NCI-H1048 (cell line): ENCODE measurements at places on chromosomes 6 and 20.

GRCh38 chr6:33623895-33624381 is 2.8 kb downstream of the ITPR3 start:
- DNase-seq: no peak

DNA sequence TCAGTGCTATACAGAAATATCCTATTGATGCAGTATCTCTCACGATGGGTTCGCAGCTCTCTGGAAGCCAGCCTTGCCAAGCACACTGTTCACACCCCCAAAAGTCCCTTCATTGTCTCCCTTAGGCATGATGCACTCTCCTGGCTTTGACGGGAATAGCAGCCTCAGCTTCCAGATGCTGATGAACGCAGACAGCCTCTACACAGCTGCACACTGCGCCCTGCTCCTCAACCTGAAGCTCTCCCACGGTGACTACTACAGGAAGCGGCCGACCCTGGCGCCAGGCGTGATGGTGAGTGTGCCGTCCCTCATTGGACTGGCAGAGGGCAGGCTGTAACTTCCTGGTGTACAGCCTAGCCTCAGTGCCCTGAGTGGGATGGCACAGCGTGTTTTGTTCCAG is 60.0 kb upstream of the PBOV1 start:
- no peak for DNase-seq

- no peak for DNase-seq
These were observed 5.5 kb downstream of the UBR2 start for GRCh38 chr6:42569102-42570028.

- DNase-seq: no peak
These were observed 1285.8 kb upstream of the CITED2 start for GRCh38 chr6:140660295-140660694.

DNA sequence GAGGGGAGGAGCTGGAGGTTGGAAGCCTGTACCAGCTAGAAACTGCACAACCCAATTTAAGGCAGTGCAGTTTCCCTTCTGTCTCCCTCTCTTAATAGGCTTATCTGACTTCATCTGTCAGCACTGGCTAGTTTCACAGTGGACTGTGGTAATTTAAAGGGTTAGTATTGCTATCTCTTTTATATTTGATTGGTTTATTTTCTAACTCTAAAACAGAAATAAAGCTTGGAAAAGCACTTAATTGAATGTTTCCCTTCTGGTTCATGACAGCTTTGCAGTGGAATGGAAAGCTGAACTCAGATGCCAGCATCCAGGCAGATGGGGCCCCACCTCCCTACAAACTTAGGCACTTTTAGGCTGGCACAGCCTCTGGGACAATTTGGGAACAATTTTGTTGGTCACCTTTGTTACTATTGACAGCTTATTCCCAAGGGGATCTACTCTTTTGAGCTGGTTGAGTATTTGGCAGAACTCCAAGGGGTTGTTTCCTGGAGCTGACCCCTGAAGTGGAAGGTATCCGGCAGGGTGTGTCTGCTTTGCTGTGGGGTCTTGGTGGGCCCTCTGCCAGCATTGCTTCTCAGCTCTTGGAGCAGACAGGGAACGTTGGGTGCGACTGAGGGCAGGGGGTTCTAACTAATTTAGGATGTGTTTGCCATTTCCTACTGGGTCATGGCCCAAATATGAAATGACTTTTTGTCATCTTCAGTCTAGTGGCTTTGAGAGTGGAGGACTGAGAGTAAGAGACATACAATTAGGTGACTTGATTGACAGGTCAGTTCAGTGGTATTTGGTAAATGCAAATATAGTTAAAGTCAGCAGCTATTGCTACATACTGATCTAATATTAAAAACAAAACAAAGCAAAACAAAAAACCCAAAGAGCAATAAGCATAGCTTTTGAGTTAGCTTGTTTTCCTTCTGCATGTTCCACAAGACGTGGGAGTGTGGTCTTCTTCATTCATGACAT is 9.3 kb downstream of the SH3BGRL2 start:
- no peak for DNase-seq

GRCh38 chr6:136901212-136901784 is 20.8 kb upstream of the SLC35D3 start:
- DNase-seq: no peak

- DNase-seq: no peak
These were observed 38.1 kb upstream of the BMP5 start for GRCh38 chr6:55913228-55914195.

DNA sequence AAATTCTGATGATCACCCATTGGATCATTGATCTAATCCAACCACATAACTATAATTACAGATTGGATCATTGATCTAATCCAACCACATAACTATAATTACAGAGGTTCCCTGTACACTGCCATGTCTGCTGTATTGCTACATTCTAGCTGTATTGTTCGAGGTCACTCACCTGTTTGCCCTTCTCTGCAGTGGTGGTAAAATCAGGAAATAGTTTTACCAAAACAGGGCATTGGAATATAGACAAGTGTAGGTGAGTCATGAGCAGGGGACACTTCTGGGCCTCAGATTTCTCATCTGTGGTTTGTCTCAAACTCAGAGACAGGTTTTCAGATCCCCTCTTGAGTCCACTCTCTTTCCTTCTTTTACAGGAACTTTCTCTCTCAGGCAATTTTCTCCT is 9.0 kb upstream of the AFDN start:
- no peak for DNase-seq

DNA sequence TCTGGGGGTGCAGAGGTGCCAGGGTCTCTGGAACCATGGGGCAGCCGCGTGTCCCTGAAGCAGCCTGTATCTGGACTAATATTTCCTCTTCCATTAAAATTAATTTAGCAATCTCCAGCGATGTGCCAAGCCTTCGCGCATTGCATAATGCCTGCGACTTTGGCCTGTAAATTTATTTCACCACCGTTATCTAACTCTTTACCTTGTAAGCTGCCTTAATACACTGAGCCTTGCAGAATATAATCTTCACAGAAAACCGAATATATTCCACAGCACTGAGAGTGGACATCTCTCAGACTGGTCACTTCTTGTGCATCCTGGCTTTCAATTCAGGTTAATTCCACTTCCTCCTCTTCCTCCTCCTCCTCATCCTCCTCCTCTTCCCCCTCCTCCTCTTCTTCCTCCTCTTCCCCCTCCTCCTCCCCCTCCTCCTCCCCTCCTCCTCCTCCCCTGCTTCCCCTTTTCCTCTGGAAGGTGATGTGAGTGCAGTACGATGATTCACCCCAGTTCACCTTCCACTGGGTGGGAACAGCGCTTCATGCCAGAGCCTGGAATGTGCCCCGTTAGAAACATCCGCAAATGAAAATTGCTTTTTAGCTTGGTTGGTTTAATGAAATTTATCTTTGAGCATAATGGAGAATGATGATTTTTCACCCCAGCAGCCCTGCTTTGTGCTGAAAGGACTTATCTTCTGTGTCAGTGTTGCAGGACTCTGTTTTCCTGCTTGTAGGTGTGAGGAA is 101.4 kb downstream of the CDH4 start:
- DNase-seq: no peak

- no peak for DNase-seq
These were observed 1.1 kb upstream of the MBOAT1 start for GRCh38 chr6:20213271-20213798.

GRCh38 chr6:149990212-149990660 is 26.5 kb downstream of the ULBP1 start:
- DNase-seq: no peak

- DNase-seq: peak; percentile 22
These were observed 81.6 kb downstream of the NCOA7 start for GRCh38 chr6:125872259-125872921.

DNA sequence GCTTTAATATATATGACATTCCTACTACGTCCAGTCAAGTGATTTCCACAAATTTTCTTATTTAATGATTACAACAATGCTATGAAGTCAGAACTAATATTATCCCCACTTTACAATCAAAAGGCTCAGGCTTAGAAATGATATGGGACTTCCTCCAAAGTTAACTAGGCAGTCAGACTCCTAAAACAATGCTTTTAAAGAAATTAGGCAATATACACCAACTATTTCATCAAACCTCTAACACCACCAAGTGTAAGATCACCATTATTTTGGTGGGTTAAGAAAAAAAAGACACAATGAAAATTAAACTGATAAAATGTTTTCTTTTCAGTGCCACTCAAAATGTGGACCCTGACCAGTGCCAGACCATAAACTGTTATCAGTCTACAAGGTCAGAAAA is 256.1 kb upstream of the RUNX2 start:
- DNase-seq: no peak

GRCh38 chr6:35015996-35016395 is 125.1 kb downstream of the TCP11 start:
- no peak for DNase-seq

- DNase-seq: no peak
These were observed 19.0 kb downstream of the CTCFL start for GRCh38 chr20:57505979-57506378.

GRCh38 chr6:34317172-34317477 is 68.3 kb upstream of the SMIM29 start:
- no peak for DNase-seq

DNA sequence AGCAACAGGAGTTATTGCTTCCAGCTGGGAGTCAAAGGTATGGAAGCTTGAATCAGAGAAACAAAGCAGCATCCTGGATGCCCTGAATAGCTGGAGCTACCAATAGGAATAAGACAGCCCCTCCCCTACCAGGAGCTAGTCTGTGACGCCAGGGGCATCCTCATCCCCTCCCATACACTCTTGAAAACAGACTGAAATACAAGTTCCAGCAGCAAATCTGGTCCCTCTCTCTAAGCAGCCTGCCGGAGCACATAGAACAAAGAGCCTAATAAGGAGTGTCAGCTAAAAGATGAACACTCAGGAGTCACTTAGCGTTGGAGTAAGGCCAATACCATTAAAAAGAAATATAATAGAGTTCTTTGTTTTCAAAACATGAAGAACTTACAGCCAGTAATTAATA is 25.6 kb downstream of the FILIP1 start:
- DNase-seq: no peak

GRCh38 chr20:24964506-24964840 is 15.4 kb downstream of the CST7 start:
- DNase-seq: no peak

GRCh38 chr20:38447251-38447661 is 12.1 kb upstream of the SNHG17 start:
- no peak for DNase-seq

DNA sequence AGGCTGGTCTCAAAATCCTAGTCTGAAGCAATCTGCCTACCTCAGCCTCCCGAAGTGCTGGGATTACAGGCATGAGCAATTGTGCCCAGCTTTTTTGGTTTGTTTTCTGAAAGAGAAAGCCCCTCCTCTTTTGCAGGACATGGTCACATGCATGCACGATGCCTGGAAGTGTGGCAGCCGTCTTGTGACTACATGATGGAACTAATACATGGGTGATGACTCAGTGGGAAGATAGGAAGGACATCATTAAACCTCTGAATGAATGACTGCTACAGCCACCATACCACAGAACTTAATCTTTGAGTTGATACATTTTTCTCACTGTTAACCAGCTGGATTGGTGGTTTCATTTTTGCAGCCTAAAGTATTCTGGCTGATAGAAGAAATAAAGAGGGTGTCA is 13.4 kb upstream of the CTNNBL1 start:
- no peak for DNase-seq

- no peak for DNase-seq
These were observed 30.8 kb downstream of the DPPA5 start for GRCh38 chr6:73323323-73323722.

- no peak for DNase-seq
These were observed 59.8 kb downstream of the SHPRH start for GRCh38 chr6:145904391-145904790.

- no peak for DNase-seq
These were observed 30.1 kb downstream of the TOX2 start for GRCh38 chr20:43944653-43945235.

DNA sequence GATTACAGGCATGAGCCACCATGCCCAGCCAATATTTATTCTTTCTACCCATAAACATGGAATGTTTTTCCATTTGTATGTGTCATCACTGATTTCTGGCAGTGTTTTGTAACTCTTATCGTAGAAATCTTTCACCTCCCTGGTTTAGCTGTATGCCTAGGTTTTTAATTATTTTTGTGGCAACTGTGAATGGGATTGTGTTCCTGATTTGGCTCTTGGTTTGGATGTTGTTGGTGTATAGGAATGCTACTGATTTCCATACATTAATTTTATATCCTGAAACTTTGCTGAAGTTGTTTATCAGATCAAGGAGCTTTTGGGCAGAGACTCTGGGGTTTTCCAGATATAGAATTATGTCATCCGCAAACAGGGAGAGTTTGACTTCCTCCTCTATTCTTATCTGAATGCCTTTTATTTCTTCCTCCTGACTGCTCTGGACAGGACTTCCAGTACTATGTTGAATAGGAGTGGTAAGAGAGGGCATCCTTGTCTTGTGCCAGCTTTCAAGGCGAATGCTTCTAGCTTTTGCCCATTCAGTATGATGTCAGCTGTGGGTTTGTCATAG is 198.6 kb downstream of the ZDHHC14 start:
- DNase-seq: no peak

- no peak for DNase-seq
These were observed 39.7 kb downstream of the IL20RA start for GRCh38 chr6:137005073-137005472.

GRCh38 chr6:14734052-14734415 is 511.8 kb upstream of the JARID2 start:
- no peak for DNase-seq

GRCh38 chr6:127520066-127520465 is 931 bp upstream of the MTCL3 start:
- DNase-seq: no peak

DNA sequence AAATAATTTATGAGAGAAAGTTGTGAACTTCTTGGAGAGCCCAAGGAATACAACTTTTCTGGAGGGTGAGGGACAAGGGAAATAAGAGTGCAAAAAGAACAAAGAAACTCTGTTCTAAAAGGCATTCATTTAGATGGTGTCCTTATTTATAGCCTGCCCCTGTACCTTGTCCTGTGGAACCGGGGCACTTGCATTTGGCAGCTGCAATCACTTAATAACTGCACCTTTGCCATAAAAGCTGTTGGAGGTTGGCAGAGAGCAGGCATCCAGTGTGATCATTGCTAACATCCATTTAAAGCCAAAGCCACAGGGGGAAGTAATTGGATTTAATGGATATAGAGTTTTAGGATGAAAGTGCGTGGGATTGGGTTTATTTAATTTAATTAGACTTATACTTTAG is 50.8 kb upstream of the SGK1 start:
- no peak for DNase-seq

- no peak for DNase-seq
These were observed 148.5 kb upstream of the ATXN1 start for GRCh38 chr6:16909658-16910360.
